Activated naive CD8-positive, alpha-beta T cell treated with anti-CD3 and anti-CD28 coated beads, Interleukin-2, amount 50 U/mL, for 24 hours (primary cell): ENCODE measurements at places on chromosomes 7 and 10.
A peak's percentile ranks its signal among the peaks of the same experiment; 100 is the strongest.

- DNase-seq, result no peak
These were observed 216.6 kb downstream of the AGMO start for GRCh38 chr7:15345216-15345615.

- DNase-seq, result no peak
These were observed 20.5 kb downstream of the SPAG6 start for GRCh38 chr10:22365644-22366434.

DNA sequence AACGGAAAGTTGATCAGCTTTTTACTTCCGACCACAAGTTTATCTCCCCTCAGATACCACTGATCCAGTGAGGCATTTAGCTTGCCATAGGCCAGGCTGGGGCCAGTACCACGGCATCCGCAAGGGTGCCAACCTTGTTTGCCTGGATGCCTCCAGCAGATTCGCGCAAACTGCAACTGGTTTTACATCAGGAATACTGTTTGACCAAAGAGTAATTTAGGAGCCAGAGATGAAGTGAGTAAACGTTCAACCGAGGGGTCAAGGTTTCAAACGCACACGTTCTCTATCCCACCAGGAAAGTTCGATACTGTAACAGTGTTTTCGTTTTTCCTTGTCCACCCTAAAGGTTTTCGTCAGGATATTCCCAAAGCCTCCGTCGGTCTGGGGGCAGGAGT, 266 bp upstream of the MDFIC start:
- peak; percentile 33 for DNase-seq

DNA sequence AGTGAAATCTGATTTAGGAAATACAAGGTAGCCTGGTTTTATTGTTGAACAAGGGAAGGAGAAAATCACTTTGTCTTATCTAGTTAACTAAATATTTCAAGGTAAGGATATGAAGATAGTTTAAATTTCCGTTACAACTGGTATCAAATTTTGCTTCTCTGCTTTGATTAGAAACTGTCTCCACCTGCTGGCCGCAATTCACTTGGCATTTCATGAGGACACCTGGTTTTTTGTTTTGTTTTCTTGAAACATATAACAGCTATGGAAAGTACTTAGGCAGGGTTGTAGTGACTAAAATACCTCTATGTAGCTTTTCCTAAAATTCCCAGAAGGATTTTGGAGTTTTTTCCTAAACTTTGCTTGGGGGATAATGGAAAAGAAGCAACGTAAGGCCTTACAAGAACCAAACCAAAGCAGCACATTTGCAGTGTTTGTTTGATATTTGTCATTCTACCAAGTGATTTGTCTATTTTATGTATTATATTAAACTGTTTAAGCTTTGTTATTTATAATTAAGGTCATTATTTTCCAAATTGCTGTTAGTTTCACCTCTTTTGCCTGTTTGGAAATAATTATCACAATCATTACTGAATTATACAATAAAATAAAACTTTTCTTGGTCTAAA, 73.6 kb downstream of the AHCYL2 start:
- peak; percentile 52 for DNase-seq

DNA sequence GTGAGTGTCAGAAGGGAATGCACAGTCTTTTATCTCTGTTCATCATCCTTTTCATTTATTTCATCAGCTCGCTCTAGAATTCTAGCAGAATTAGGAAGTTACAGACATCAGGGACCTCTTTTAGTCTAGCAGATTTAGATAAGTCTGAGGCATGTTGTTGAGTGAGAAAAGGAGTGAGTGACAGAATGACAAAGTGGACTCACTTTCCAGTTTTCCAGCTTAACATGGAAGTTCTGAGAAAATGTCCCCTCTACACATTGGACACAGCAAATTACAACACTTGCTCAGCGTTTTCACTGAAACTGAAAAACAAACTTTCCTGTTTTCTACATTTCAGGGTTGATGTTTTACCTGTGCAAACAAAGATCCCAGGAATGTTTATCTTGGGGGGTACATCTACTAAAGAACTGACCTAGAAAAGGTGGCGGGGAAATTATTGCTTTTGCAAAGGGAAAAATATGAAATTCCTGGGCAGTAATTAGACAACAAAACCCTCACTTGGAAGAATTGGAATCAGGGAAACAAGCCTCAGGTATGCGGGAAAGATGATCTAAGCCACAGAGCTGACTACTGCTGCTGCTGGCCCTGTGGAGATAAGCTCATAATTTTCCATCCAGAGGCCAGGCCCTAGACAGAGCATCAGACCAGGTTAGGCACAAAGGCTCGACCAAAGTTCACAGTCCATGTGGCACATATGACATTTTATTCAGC, 14.6 kb upstream of the CYP3A5 start:
- no peak for DNase-seq

DNA sequence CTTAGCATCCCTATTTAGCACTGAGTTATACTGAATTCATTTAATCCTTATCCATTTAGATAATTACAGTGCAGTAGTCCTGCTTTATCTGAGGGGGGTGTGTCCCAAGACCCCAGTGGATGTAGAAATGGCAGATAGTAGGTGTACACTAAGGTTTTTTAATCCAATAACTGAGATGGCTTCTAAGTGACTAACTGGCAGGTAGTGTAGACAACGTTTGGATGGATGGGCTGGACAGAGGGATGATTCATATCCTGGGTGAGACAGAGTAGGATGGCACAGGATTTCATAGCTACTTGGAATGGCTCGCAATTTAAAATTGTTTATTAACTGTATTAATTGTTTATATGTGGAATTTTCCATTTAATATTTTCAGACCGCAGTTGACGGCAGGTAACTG, 295.6 kb downstream of the CCDC3 start:
- no peak for DNase-seq

- DNase-seq, result no peak
These were observed 53.3 kb upstream of the UBN2 start for GRCh38 chr7:139177696-139178095.

DNA sequence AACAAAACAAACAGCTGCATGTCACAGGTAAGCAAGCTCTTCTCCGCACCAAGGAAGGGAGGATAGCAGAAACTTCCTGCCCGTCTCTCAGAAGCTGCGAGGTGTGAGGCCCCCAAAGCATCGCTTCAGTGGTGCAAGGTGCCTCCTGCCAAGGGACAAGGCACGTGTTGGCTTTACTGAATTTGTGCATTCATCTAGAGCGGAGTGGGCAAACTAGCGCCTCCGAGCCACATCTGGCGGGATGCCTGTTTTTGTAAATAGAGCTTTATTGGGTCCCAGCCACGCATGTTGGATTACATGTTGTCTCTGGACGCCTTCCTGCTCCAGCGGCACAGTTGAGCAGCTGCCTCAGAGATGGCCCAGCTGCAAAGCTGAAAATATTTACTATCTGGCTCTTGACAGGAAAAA, 27.7 kb downstream of the PHYH start:
- DNase-seq, result no peak

- no peak for DNase-seq
These were observed 48.2 kb downstream of the ABCB4 start for GRCh38 chr7:87427288-87427687.
